ENCODE measurements at places on chromosomes 2 and 18.

- no peak for DNase-seq
Measured at GRCh38 chr2:30701782-30702181, 105.5 kb downstream of the CAPN13 start.

- DNase-seq: no peak
Measured at GRCh38 chr2:71606244-71606643, 152.9 kb downstream of the DYSF start.

- no peak for DNase-seq
Measured at GRCh38 chr2:222468346-222468745, 44.0 kb downstream of the SGPP2 start.

GRCh38 chr2:21263622-21264021 is 139.9 kb downstream of the TDRD15 start:
- no peak for DNase-seq

Measured in CD4-positive, alpha-beta memory T cell (primary cell).